Activated gamma-delta T cell treated with anti-CD3 and anti-CD28 coated beads, Interleukin-2, amount 50 U/mL, for 16 hours (primary cell): ENCODE measurements at places on chromosomes 7 and 10.

- DNase-seq: no peak
Observed at GRCh38 chr7:134813663-134814396, 34.4 kb downstream of the CALD1 start.

GRCh38 chr7:120987683-120988590 lies 574 bp upstream of the CPED1 start:
- peak; percentile 68 for DNase-seq

DNA sequence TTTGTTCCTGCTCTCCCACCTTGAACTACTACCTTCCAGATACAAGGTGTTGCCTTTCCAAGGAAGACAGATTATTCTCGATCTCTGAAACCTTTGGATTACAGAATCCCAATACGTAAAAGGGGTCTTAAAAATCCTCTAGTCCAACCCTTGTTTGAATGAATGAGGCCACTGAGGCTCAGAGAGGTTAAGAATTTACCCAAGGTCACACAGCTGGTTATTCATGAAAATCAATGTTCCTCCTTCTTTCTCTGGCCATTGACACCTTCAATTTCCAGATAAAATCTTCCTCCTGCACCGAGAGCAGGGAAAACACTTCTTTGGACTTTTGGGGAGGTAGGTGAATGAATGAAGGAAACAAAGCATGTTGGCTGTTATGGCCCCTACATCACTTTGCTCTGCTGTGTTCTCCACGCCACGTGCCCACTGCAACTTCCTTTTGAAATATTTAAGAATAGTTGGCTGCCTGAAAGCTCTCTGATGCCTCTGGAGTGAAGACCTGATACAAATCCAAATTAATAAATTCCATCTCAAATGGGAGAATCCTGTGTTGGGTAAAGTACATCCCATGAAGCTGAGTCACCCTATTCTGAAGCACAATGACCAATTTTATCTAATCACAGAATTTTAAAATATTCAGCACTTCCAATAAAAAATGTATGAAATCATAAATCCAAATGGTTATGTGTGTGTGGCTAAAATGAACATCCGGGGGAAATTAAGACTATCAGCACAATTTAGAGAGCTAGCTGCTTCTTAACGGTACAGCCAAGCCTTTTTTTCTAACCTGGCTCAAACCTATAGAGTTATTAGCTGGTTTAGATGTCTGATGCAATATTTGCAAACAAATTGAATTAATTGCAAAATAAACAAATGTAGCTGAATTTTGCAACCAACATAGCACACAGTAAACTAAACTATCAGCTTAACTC lies 7.3 kb downstream of the SVIL start:
- DNase-seq: no peak

DNA sequence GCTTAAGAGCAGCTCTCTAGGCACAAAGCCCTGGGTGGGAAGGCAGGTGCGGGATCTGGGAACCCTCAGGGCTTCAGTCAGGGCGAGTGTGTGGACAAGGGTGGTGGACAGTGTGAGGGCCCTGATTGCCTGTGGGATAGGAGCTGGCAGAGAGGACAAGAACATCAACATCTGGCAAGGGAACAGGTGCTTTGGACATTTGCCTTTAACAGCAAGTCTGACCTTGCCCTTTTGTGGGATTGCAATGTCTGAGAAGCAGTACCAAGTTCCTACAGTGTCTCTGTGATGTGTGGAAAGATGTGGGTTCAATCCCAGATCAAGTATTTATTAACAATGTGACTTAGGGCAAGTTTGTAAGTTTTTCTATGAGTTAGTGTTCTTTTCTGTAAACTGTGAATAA lies 46.7 kb downstream of the TFAM start:
- DNase-seq: no peak

- DNase-seq: no peak
Observed at GRCh38 chr7:155806096-155806871, 6.0 kb downstream of the SHH start.
